H1 (cell line): ENCODE measurements at places on chromosomes 2 and 18. TPM values are rescaled to one million over a fixed set of nuclear protein-coding genes. Genes with fewer than 3 reads are reported as not detected.

The CFAP53 gene
- total RNA-seq: 0.30 and 0.34 TPM in 2 replicates

The TMEM127 gene
- 25.0 and 25.4 TPM in 2 replicates for total RNA-seq

The TCF4 gene
- 113 and 118 TPM in 2 replicates for total RNA-seq

The POU3F3 gene
- 0.09 and 0.10 TPM in 2 replicates for total RNA-seq

The LYPD6B gene
- total RNA-seq: 2.2 and 3.0 TPM in 2 replicates

The SPP2 gene
- total RNA-seq: not detected in 2 replicates

The TANC1 gene
- total RNA-seq: 7.6 and 7.8 TPM in 2 replicates

The GALNT13 gene
- 9.6 and 10.4 TPM in 2 replicates for total RNA-seq
